AG09319 (cell line): ENCODE measurements at places on chromosomes 16 and 17.

DNA sequence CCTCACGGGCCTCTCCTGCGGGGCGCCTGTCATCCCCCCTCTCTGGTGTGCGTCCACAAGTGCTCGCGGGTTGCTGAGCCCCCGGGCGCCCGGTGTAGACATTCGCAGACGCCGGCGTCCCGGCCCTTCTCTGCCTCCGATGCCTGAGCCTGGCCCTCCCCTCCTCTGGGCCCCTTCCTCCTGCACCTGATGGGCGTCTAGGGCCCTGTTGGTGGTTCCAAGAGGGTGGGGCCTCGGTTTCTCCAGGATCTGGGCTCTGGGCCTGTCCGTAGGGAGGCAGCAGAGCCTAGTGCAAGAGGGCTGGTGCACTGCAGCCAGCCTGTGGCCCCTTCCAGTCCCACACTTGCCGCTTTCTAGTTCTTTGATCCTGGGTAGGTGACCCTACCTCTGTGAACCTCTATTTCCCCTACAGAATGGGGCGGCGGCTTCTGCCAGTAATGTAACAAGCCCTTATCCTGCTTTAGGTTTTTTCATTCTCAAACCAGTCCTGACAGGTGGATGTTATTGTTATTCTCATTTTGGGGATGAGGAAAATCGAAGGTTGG, 623 bp downstream of the E4F1 start:
- DNase-seq = no peak

- no peak for DNase-seq
Measured at GRCh38 chr17:14805348-14805747, 459.8 kb downstream of the PMP22 start.

DNA sequence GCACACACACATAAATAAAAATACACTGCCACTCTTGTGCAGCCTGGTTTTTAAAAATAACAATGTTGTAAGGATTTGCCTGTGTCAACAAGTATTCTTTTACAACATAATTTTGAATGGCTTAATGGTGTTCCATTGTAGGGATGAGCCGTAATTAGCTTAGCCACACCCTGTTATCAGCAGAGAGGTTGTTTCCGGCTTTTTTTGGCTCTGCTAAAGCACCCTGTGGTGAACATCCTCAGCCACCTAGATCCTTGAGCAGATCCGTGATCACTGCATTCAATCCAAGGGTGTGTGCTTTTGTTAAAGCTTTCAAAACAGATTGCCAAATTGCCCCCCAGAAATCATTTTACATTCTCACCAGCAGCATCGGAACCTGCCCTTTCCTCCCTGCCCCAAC, 7.0 kb downstream of the KATNB1 start:
- DNase-seq = no peak

- DNase-seq = no peak
Measured at GRCh38 chr16:66857437-66857836, 13.2 kb downstream of the CA7 start.

GRCh38 chr16:5438591-5438990, 341.0 kb upstream of the EEF2KMT start:
- no peak for DNase-seq

DNA sequence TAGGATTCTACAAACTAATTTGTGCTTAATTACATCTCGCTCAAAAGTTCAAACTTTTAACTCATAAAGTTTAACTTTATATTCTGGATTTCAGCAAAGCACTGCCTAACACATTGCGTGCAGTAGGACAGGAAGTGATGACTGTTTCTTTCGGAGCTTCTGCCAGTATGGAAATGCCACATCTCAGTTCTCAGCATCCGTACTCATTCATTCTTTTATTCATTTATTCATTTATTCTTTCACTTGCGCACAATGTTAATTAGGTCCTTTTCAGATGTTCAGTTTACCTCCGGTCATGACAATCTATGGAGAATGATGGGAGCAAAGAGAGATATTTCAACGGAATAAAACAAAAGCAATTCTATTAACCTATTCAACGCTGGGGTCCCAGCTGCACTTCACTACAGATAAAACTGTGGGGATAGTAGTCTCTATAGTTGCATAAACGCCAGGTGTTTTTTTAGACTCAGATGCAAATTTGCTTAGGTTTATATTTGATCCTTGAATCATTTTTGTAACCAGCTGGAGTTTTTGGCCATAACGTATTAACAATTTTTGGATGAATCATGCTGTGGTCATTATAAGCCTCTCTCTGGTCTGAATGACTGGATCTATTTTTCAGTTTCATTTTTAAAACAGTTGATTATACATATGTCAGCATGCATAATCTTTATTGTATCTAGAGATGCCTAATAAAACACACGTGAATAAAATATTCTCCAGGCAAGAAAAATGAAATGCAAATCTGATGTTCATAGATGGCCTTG, 143.9 kb downstream of the KCNJ2 start:
- DNase-seq = no peak

DNA sequence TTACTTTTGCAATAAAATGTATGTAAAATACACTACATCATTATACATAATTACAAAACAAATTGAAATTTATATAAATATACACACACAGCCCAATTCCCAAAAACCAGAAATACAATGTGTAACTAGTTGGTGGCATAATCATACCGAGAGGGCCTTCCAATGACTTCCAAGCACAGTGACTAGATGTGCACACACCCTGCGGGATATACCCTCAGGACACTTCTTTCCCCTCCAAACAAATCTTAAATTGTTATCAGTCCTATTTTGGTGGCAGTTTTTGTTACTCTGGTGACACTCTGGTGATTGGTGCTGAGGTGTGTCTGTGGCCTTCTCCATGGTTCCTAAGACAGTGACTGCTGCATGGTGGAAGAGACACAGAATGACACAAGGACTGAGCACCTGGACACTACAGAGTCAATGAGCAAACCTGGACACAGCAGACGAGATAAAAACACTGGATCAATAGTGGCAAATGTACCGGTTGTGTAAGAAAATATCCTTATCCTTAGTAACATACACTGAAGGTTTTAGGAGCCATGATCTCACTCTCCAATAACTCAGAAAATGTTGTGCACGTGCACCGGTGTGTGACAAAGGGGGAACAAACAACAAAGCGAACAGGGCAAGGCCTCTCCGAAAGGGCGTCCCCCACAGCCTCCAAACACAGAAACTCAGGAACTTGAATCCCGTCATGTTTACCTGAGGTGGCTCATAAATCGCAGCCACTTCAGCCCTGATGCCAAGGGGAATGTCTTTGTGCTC, 32.9 kb downstream of the NPLOC4 start:
- DNase-seq = no peak
